ENCODE measurements at places on chromosomes 2 and 18.

- no peak for DNase-seq
These were observed 4.0 kb upstream of the SLC3A1 start for GRCh38 chr2:44271296-44271695.

DNA sequence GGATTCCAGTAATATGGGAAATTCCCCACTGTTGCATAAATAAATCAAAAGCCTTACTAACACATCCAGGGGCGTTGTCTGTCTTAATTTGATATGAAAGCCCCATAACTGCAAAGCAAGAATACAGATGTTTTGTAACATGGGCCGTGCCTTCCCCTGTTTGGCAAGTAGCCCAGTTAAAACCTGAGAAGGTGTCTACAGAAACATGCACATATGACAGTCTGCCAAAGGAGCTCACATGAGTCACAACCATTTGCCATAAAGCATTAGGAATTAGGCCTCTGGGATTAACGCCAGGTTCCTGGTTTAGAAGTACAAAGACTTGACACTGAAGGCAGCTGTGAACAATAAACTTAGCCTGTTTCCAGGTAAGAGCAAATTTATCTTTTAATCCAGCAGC lies 43.1 kb upstream of the LONRF2 start:
- DNase-seq, result no peak

DNA sequence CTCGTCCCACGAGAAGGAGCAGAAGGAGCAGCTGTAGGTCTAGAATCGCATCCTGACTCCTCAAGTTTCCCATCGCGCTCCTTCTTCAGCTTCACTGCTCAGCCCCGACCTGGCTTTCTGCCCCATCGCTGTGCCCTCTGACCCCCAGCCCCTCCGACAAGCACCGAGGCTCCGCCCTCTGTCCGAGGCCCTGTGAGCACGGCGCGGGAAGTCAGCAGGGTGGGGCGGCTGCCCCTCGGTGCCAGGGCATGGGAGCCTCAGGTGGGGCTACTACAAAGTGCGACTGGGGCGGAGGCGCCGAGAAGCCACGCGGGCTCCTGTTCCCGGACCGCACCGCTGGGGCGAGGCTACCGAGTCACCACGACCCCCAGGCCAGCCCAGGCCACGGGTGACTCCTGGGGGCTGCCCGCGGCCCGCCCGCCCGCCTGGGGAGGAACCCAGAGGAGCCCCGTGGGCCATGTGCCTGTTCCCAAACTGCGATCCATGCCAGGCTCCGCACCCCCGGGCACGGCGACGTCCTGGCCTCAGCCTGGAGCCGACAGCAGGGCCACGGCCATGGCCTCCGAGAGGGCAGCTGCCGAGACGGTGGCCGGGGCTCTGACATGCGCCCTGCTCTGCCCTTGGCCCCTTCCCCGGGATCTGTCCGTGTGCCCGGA lies 36.6 kb upstream of the ID2 start:
- DNase-seq, result no peak

- no peak for DNase-seq
These were observed 80.8 kb downstream of the COLEC12 start for GRCh38 chr18:419541-420175.

- DNase-seq, result no peak
These were observed 26.5 kb downstream of the MYO3B start for GRCh38 chr2:170204298-170204951.

GRCh38 chr2:178913049-178913441 lies 105.8 kb upstream of the TTN start:
- no peak for DNase-seq

- no peak for DNase-seq
These were observed 143.5 kb downstream of the ZEB2 start for GRCh38 chr2:144376460-144376859.

DNA sequence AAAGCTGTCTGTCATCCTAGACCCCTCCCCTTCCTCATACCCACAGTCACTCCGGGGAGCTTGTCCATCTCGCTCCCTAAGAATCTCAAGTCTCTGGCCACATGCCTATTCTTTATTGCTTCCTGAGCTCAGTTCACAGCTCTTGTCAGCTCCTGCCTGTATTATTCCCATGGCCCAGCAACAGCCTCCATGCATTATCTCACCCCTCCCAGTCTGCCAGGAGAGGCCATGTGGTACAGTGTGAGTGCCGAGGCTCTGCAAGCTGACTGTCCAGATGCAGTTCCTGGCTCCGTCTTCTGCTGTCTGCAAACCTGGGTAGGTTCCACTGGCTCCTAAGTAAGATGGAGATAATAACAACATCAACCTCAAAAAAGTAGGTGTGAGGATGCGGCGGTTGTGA lies 79.7 kb downstream of the MRPS9 start:
- DNase-seq, result no peak

GRCh38 chr18:56580026-56580425 lies 58.4 kb downstream of the TXNL1 start:
- no peak for DNase-seq

DNA sequence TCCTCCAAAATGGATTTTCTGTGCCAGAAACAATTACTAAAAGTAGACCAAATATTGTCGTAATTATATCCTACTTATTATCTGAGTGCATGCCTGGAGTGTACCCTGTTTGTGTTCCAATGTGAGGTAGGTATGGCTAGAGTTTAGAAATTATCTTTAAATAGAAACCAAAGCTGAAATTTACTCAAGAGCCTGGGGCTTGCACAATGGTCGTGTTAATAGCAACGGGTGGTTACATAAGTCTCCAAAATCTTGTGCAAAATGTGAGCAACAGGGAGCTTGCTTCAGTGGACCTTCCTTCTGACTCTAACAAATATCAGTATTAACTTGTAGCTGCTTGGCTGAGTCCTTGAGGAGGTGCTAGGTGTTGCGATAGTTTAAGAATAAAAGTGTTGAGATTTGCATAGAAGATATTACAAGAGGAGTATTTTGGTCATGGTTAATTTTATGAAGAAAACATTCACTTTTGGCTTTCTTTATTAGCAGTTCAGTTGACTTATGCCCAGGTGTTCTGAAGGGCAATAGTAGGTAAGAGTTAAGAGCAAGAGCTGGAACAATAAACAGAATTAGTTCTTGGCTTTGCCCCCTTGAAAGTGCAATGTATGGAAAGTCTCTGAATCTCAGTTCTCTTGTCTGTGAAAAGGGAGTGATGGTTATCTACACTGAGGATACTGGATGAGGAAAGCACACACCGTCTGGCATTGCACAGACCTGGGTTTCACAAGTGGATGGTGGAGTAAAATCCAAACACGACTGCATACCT lies 4.6 kb downstream of the CXCR4 start:
- DNase-seq, result no peak

- DNase-seq, result no peak
These were observed 104.4 kb upstream of the MAPRE2 start for GRCh38 chr18:34936772-34937171.

DNA sequence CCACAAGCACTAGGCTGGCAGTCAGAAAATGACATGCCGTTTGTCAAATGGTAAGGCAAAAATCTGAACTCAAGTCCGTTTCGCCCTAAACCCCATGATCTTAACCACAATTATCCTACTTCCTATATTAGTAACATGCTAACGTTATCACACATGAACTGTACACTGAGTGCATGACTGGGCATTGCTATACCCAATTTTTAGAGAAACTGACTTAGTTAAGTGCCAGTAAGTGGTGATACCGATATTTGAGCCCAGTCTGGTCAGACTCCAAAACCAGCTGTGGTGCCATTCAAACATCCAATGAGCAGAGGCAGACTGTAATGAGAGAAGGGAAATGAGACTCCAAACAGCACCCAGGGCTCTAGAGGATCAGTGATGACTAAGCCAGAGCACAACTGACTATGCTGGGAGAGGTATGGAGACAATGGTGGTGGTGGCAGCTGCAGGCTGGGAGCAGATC lies 311.7 kb upstream of the PKDCC start:
- DNase-seq, result no peak

GRCh38 chr2:156443089-156443488 lies 6.9 kb downstream of the GPD2 start:
- DNase-seq, result no peak

DNA sequence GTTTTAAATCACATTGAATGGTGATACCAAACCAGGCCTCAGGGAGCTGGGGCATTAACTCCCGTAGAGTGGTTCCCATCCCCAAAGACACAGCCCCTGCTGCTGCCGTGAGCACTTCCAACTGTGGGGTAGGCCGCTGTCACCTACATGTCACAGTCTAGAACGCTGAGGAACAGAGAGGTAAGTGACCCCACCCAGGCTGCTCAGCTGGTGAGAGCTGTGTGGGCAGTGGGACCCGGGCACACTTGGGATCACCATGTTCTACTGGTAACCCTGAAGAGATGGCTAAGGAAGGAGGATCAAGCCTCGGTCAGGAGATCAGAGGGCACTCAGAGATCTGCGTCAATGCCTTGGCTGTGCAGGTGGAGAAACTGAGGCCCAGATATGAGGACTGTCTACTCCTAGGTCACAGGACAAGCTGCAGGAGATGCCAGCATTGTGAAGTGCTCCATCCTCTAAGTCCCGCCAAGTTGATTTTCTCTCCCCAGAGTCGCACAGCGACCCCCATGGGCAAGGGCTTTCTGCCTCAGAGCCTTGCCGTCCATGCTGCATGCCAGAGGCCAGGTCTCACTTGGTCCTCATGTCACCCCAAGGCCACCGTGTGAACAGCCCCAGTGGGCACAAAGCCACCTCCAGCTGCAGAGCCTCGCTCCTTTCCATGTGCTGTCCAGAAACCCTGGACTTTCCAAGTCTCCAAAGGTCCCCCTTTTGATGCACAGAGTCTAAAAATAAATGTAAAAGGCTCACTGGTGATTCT lies 144.2 kb upstream of the OTOS start:
- no peak for DNase-seq

DNA sequence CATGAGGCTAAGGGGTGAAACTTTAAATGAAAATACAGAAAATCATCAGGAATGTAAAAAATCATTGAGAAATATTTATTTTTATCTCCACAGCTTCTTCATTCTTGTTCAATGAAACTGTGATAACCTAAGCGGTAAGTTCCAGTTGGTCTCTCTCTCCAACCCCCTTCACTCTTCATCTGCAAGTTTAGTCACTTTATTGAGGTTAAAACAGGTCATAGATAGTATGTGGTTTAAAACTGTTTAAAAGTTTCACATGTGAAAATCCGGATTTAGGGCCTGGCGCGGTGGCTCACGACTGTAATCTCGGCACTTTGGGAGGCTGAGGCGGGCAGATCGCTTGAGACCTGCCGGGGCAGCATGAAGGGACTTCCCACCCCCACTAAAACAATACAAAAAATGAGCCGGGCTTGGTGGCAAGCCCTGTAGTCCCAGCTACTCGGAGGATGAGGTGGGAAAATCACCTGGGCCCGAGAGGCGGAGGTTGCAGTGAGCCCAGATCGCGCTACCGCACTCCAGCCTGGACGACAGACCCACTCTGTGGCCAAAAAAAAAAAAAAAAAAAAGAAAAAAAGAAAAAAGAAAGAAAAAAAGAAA lies 1.6 kb upstream of the PHLPP1 start:
- DNase-seq, result no peak

- no peak for DNase-seq
These were observed 51.4 kb downstream of the EMILIN2 start for GRCh38 chr18:2898186-2898640.

DNA sequence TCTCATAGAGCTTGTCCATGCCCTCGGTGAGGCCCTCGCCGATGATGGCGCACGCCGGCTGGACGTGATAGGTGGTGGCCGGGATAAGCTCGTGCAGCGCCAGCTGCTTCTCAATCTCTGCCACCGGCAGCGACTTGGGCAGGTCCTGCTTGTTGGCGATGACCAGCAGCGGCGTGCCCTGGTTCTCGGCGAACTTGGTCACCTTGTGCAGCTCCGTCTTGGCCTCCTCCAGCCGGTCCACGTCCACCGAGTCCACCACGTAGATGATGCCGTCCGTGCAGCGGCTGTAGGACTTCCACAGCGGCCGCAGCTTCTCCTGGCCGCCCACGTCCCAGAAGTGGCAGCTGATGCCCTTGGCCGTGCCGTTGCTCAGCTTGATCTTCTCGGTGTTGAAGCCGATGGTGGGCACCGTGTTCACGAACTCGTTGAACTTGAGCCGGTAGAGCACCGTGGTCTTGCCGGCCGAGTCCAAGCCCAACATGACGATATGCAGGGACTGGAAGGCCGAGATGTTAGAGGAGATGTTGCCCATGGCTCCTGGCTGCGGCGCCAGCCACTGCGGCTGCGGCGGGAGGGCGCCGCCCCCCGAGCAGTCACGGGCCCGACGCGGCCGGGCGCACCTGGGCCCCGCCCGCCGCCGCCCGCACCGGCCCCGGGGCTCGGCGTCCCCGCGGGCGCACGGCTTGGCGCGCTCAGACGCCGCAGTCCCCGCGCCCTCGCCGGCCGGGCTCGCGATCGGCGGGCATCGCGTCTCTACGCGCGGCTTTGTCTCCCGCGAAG lies 636 bp downstream of the ARL4C start:
- peak; percentile 65 for DNase-seq

DNA sequence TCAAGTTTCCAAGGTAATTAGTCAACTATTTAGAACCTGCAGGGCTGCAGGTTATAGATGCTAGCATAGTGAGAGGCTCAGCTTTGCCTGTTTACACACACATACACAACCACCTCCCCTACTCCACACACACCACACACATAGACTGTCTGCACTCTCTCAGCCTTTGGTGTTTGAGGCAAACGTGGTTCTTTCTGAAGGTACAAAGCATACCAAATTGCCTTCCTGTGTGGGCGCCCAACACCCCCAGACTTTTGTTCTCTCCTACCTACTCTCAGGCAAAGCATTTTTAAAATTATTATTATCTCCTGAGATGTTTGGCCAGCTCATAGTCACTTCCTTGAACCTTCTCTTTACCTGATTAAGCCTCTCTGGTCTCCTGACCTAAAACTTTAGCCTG lies 44.9 kb downstream of the MYO3B start:
- no peak for DNase-seq

- DNase-seq, result no peak
These were observed 9.6 kb upstream of the ZAP70 start for GRCh38 chr2:97703741-97704140.

GRCh38 chr2:229689307-229689839 lies 25.0 kb downstream of the DNER start:
- no peak for DNase-seq

- no peak for DNase-seq
These were observed 572.3 kb downstream of the PLCL1 start for GRCh38 chr2:198376677-198377076.

- no peak for DNase-seq
These were observed 1596.5 kb upstream of the LRRTM1 start for GRCh38 chr2:81901017-81901416.

DNA sequence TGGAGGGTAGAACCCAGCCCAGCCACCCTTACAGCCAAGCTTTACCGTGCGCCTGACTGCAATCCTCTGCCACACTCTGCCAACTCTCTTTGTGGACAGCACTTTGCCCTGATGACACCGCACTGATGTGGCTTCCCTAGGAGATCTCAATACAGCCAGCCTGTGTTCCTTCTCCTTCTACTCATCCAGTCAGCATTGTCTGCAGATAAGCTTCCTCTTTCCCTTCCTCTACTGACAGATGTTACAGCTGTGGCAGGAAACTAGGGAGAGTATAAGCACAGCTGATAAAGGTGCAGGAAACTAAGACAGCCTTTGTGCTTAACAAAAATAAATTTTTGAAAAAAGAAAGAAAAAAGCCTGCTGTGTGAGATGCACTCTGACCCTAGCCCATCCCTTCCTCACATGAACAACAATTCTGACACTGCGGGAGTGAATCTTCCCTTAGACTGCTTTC lies 25.0 kb downstream of the CEP68 start:
- no peak for DNase-seq
